ENCODE measurements at places on chromosomes 5 and 9.

GRCh38 chr9:38315085-38315595 is 77.4 kb upstream of the ALDH1B1 start:
- peak; percentile 49 for DNase-seq

DNA sequence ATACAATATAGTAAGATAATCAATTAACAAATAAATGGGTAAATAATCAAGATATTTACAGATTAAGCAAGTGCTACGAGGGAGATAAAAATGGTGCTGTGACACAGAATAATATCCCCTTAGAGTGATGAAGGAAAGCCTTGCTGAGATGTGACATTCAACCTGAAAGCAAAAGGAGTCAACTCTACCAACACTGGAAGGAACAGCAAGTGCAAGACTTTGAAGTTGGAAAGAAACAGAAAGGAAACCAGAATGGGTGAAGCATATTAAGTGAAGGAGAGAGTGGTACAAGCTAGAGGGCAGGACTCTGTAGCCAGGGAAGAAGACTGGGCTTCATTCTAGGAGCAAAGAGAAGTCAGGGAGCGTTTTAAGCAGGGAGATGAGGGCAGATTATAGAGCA is 12.2 kb upstream of the MEGF9 start:
- no peak for DNase-seq

DNA sequence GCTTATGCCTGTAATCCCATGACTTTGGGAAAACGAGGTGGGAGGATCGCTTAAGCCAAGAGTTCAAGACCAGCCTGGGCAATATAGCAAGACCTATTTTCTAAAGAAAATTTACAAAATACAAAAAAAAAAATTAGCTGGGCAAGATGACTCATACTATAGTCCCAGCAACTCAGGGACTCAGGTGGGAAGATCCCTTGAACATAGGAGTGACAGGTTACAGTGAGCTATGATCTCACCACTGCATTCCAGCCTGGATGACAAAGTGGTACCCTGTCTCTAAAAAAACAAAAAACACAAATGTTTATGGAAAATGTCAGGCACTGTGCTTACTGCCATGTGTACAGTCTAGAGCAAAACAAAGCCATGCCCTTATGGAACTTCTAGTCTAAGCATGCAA is 823.3 kb upstream of the DMAC1 start:
- DNase-seq = no peak

DNA sequence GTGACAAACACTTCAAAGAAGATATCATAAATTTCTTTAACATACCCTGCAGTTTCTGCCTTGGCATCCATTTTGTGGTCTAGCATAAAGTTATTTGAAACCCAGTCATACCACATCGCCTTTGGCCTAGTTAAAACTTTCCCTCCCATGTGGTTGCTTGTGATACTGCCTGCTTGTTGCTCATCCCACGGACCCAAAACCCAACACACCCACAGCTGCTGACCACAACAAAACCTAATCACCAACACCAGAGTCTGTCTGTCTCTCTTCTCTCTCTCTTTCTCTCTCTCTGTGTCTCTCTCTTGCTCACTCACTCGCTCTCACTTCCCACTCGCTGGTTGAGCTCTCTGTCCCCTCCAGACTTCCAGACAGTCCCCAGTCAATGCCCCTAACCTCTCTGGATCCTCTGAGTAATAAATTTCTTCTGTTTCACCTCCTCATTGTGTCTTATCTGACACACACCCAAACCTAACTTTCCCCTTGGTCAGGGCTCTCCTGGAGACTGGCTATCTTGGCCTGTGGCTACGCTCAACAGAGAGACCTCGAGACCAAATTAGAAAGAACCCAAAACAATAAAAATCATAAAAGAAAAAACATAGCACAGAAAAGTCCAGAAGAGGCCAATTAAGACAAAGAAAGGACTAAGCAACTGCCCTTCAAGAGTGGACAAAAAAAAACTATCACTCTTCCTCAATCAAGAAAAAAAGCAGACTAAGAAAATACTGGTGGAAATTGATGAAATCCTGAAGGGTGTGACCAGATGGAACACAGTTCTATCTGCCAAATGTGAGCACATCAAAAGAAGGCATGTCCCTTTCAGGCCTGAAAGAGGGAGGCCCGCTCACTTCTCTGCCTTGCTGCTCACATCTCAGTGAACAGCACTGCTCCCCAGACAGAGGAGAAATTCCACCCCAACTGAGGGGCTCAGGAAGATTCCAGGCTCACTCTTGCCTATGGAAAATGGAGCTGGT is 41.5 kb downstream of the TTLL11 start:
- no peak for DNase-seq
